ENCODE measurements at places on chromosomes 3 and 15.
A peak's percentile ranks its signal among the peaks of the same experiment; 100 is the strongest.

GRCh38 chr15:33344111-33344510 lies 33.3 kb downstream of the RYR3 start:
- DNase-seq: no peak

DNA sequence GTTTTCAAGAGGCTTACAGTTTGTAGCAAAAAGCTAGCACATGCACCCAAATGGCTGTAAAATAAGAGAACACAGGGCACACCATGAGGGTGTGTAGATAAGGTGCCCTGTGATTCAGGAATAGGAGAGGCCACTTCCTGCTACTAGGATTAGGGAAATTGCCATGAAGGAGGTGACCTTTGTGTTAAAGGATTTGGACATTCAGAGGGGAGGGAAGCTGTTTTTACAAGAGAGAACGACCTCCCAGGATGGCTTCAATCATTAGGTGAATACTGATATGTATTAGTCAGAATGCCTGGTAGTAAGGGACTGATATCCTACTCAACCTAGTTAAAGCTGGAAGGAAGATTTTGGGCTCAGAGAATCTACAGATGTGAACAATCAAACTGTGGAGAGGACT lies 35.7 kb upstream of the ABHD17C start:
- DNase-seq: no peak

- DNase-seq: no peak
Measured at GRCh38 chr15:45391746-45392583, 13.6 kb upstream of the GATM start.

DNA sequence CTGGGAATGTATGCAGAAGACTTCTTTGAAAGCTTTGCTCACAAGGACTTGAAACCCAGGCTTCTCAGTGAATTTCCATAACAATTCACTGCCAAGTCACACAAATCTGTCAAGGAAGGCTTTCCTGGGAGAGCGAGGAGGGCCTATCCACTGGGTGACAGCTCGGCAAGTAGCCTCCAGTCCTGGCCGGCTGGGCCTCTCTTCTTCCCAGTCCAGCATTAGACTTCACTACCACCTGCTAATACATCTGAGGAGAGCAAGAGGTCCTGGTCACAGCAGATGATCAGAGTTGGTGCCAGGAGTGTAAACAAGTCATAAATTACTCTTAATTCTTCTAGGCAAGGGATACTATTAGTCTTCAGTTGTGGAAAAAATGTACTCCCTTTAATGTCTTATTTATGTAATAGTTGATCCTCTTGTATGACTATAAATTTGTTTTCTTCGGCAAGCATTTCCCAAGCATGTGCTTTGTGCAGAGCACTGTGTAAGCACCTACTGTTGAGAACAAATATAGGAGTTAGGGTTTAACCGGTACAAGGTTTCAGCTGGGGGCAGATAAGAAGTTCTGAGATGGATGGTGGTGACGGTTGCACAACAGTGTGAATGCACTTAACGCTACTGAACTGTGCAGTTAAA lies 162.9 kb downstream of the VGLL4 start:
- no peak for DNase-seq

DNA sequence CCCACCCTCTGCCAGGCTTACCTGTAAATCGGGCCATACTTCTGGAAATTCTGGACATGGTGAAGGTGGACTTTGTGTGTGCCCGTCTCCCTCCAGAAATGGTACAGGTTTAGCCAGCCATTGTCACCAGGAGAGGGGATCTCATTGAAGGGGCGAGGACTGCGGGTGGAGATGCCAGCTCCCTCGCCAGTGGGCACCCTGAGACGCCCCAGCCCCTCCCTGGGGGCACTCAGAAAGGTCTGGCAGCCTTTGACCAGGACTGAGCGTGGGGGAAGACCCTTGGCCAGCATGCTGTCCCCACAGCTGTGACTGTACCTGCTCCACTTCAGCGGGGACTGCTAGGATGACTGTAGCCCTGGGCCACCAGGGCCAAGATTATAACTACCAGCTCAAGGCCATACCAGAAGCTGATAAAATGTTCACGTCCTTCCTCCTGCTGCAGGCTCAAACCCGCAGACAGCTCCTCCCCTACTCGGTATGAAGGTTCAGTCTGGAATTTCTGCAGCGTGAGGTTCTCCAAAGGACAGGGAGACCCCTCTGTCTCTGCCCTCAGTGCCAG lies at the start of gene CYP11A1:
Gene CYP11A1 (minus strand): TSS at position 351 of the 559 bp plus-strand sequence. CDS start 61 bp downstream, at position 290.
- DNase-seq: no peak

DNA sequence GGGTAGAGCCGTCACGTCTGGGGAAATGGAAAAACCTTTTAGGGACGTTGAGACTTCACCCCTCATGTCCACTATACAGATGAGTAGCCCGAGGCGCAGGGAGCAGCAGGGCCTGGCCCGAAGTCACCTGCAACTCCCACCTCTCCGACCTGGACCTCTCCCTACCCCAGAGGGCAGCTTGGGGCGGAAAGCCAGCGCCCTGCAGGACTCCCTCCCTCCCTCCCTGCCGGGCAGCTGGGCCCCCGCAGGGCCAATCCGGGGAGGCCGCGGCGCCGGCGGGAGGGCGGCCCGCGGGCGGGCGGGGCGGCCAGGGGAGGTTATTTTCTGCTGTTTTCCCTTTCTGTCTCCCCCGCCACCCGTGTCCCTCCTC lies 2.0 kb downstream of the WNT7A start:
- no peak for DNase-seq

DNA sequence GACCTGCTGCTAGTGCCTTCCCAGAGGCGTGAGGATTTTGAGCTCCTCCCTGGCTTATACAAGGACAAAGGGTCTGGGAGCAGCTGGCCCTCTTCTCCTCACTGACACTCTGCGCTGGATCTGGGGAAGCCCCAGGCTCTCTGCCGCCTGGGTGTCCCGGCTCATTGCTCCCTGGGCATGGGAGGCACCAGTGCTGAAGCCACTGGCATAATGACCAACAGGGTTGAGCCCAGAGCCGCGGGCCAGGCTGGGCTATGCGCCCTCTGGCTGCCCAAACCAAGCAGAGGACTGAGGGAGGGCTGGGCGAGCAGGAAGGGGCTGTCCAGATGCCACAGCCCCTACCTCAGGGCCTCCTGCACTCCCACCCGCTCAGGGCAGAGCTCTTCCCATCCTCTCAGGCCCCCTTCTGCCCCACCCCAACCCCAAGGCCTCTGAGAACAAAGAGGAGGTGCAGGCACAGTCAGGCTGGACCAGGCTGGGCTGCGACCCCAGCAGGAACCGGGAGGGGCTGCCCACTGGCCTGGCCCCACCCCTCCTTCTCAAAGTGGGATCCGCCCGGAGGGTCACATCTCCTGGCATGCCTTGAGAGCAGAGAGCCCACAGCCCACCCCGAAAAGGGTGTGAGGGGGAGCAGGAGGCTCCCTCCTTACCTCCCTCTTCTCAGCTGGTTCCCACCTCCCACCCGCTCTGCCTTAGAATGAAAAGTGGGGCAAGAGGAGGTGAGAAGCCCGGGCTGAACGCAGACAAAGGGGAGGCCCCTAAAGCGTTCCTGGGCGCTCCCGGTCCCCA lies 1.6 kb downstream of the LINGO1 start:
- peak; percentile 80 for DNase-seq

- no peak for DNase-seq
Measured at GRCh38 chr3:188208516-188208981, 54.6 kb downstream of the LPP start.

DNA sequence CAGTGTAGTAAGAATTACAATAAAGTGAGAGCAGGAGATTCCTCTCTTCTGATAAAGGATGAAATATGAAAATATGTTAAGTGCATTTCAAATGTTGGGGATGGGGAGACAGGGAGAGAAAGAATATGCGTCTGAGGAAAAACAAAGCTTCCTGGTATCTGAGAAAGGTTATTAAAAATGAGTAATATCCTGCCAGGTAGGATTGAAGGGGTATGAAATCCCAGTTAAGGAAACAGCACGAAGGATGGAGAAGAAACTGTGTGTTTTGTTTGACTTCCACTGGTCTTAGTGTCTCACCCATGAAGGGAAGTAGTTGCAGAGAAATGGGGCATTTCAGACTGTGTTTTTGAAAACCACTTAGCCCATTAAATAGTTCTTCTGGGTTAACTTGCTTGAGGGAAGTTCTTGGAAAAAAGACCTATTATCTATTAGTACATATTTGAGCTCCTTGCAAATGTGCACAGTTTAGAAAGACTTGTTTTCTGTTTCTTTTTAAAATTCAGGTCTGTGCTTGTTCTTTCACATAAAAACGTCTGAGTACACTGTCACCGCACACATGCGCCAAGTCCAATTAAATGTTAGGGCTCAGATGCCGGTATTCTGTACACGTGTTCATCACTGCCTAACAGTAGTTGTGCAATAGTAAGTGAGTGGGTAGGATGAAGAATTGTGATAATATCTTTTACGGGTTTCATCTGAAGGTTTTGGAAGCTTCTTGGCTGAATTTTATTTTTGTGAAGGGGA lies 196.1 kb upstream of the P2RY1 start:
- no peak for DNase-seq

DNA sequence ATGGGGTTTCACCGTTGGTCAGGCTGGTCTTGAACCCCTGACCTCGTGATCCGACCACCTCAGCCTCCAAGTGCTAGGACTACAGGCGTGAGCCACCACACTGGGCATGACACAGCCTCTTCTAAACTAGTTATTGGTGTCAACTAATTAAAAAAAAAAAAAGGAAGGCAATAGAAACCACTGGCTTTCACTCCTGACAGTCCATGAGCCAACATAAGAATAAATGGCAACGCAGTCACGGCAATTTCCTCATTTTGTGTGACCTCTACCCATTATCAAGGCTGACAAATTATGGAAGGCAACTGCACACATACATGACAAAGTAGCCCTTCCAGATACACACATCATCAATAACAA lies 5.9 kb downstream of the ARHGEF3 start:
- DNase-seq: no peak

DNA sequence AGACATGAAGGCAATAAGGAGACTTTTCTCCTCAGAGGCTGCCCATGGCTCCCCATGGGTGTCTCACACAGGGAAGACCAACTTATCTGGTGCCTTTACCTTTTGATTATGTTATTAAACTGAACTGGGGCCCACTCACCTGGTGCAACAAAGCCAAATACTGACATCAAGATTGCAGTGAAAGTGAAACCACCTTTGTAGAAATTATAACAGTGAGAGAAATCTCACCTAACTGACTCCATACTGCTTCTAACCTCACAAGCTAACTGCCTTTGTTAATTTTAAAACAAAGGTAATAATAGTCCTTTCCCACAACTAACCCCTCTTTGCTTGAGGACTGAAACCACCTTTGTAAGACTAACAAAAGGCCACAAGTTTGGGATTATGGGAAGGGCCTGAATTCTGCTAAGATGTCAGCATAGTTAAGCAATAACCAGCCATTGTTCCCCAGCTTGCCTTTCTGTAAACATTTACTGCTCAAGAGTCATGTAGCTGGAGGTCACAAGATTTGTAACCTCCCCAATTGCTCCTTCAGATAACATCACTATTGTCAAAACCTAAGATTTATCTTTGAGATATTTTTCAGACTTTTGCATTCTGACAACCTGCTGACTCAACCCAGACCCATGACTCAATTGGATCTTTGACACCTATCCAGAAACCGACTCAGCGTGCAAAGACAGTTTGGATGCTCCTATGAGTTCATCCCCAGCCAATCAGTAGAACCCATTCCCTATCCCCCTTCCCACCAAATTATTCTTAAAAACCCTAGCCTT lies 420.3 kb upstream of the CFAP20DC start:
- DNase-seq: no peak

GRCh38 chr15:83352119-83352518 lies 67.7 kb upstream of the BNC1 start:
- DNase-seq: no peak

- no peak for DNase-seq
Measured at GRCh38 chr15:74413350-74414080, 20.2 kb downstream of the SEMA7A start.

GRCh38 chr3:161224786-161225185 lies 3.7 kb downstream of the NMD3 start:
- no peak for DNase-seq

GRCh38 chr15:75229191-75230015 lies 27.7 kb downstream of the C15orf39 start:
- no peak for DNase-seq

DNA sequence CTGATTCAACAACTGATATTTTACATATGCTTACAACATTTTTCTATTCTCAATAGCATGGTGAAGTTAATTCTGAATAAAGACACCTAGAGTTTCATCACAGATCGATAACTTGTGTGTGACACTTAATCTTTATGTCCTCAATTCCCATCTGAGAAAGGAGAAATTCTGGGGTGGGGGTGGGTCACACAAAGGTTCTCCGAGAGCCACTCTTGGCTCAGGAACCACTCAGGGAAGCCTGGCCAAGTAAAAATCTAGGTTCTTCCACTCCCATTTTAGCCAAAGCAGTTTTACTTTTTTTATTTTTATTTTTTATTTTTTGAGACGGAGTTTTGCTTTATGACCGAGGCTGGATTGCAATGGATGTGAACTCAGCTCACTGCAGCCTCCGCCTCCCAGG lies 111.0 kb upstream of the TBL1XR1 start:
- DNase-seq: no peak

- DNase-seq: no peak
Measured at GRCh38 chr15:26143221-26143620, 280.1 kb upstream of the ATP10A start.

DNA sequence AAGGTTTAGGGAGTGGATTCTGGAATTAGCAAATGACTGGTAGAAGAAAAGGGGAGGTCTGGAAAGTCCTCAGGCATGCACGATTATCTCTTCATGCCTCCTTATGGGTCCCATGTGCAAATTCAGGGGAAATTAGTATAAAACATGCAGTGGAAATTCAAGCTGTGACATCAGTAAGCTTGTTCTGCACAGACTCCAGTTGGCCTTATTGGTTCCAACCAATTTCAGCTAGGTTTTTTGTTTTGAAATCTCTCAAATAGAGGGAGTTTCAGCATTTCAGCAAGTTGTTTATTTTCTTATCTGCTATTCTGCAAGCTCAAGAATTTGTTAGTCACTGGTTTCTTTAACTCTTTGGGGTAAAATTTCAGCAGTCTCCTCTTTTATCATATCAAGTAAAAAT lies 774 bp upstream of the TMCO5A start:
- no peak for DNase-seq

GRCh38 chr3:187318819-187319616 lies 27.5 kb upstream of the MASP1 start:
- DNase-seq: no peak

DNA sequence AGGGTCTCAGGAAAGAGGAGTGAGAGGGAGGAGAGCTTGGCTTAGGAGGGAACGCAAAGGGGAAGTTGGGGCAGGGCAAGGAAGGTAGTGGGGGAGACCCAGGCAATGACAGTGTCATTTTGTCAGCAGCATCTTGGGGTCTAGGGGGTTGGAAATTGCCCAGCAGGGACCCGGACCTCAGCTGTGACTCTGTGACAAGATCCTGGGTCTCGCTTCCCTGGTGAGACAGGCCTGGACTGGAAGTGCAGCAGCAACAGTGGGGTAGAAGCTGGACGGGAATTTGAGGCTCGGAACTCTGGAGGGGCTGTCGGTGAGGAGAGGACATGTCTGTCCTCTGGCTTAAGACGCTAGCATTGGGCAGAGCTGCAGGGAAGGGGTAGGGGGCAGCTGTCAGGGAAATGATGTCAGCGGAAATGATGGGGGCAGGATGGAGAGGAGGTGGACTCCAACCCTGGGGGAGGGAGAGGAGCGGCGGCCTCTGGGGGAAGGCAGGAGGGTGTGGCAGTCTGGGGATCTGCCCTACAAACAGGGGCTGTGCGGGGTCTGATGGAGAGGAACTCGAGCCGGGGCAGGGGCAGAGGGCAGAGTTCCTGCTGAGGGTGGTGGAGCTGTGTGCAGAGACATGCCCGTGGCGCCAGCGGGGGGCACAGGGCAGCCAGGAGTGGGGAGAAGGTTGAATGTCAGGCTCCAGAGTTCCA lies 12.3 kb downstream of the ANPEP start:
- no peak for DNase-seq
